Activated T-helper 1 cell treated with anti-CD3 and anti-CD28 coated beads, Interleukin-12 subunit alpha, Interleukin-12 subunit beta, Interleukin-2, Interleukin-4 antibody, amounts not matched to agents 30 ng/mL and 10 ng/mL and 1 ng/mL, durations not matched to agents 14 hours and 24 hours and 36 hours (primary cell): ENCODE measurements at places on chromosomes 4 and X. TPM values are rescaled to one million over a fixed set of nuclear protein-coding genes. Genes with fewer than 3 reads are reported as not detected.

DNA sequence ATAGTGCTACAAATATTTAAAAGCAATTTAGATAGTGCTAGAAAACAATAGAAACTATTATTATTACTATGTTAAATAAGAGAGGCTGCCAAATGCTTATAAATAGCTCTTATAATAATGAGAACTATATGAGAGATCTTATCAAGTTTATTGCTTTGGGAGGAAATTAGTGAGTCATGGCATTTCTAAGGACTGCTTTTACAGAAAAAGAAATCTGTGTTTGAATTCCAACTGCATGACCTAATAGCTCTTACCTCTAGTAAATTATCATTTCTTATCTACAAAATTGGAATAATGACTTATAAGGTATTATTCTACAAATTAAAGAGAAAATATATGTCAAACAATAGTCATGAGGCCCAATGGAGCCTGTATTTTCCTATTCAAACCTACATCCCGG, 177.2 kb downstream of the GABRG1 start:
- DNase-seq = no peak

The KIT gene
- 0.17 and 0.41 TPM in 2 replicates for total RNA-seq

The FGFBP1 gene
- not detected in 2 replicates for total RNA-seq

GRCh38 chrX:145292218-145292617, 44.9 kb downstream of the SPANXN1 start:
- no peak for DNase-seq

The SLC10A7 gene
- 23.3 and 26.5 TPM in 2 replicates for total RNA-seq

GRCh38 chr4:152997771-152998487, 61.8 kb downstream of the FHDC1 start:
- DNase-seq = no peak

DNA sequence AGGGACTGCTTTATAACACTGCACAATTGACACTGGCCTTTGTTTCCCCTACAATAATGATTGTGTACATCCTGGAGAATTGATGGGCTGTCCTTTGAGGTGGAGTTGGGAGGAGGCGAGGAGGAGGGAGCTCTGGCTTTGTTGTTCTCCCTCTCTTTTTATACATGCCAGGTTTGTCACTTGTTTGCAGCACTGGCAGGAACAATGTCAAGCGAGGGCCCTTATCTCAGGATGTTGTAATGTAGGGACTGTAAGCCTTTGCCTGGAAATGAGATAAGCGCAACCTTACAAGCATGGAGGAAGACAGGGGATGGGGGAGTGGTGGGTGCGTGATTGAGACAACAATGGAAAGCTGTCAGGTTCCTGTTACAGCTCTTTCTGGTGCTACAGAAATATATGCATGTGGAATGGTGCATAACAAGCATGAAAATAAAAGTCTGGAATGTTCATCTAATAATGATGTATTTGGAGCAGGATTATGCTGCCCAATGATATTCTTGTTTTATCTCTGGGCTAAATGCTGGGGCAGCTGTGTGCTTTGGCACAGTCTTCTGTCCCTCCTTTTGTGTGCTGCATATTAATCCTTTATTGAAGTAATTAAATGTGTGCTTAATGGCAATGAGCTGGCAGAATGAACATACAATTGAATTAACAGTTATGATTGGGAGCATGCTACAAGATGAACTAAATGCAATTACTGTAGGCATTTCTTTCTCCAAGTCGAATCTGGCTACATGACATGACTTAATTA, 294.4 kb downstream of the GPAT3 start:
- DNase-seq = no peak

DNA sequence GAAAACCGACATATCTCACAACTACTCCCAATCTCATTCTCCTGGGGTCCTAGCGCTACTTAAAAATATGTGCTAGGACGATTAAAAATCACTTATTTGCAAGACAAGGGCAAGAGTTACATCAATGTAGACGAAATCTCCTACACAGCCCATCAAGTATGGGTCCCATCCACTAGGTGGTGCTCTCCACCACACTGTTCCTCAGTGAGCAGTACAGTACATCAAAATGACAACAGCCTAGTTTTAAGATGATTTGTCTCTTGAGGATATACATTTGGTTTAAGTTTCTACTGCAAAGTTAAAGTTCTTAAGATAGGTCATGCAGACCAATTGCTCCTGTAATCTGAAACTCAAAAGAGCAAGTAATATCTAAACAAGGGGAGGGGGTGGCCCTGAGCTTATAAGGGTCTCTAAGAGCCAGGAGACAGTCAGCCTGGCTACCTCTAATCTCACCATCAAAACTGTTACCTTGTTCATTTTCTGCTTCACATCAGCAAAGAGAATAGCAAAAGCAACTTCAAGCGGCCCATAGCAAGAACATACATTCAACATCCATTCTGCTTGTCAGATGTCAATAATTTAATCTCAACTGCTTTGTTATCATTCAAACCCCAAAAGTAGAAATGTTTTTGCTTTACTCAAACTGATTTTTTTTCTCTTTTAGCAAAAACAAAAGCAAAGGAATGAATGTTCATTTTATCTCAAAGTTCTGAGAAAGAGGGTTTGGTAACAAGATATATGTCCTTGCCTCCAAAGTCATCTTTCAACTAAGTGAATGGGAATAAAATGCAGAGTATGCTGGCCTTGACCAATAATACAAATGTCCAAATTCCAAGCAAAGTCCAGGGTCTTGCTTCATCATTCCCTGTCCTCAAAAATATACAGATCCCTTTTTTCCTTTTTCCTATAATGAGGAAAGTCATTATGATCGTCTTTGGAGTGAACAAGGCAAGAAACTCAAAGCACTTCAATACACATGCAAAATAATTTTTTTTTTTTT, 53.1 kb downstream of the STX18 start:
- peak; percentile 51 for DNase-seq

DNA sequence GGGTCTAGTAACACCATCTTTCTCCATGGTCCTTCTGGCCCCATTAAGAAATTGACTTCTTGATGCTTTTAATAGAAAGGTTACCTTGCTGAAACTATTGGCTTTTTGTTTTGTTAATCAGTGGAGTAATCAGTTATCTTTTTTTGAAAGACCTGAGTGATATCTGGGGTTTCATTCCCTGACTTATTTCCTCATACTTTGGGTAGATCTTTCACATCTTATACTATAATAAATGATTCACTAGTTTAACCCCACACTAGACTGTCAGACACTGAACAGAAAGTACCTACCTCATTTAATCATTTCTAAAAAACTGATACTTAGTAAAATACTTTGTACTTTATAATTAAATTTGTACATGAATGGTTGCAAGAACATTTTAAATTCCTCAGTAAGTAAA, 1021.1 kb downstream of the STIM2 start:
- no peak for DNase-seq

The PGAM4 gene
- total RNA-seq = 0.39 and 0.47 TPM in 2 replicates

The UGT8 gene
- total RNA-seq = 0.07 TPM in 1 of 2 replicates, not detected in the other

DNA sequence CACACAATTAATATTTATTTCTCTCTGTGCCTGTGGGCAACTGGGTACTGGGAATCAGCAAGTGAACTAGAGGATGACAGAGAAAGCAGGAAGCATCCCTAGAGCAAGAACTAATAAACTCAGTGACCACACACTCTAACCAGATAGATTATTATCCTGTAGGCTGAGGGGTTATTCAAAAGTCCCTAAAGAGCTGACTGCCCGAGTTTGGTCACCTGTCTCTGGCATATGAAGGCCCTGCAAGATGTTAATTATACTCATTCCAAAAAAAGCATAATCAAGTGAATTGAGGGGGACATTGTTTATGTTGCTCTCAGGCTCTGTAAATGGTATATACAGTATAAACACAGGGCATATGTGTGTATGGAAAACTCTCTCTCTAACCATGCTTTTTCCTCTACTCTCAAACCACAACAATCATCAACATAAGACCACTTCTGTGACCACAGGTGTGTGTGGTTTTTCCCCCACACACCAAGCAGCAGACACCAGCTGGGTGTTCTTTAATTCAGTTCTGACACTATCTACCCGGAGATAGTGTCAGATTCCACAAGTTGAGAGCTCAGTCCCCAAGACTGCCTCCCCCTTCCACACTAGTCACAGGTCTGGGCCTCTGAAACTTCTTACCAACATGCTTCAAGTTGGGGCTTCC, 6.2 kb upstream of the HPSE start:
- DNase-seq = peak; percentile 48

The FANCB gene
- 17.0 and 18.8 TPM in 2 replicates for total RNA-seq

GRCh38 chrX:125262836-125263235, 56.8 kb upstream of the TEX13C start:
- no peak for DNase-seq

- no peak for DNase-seq
Observed at GRCh38 chr4:186628058-186628711, 72.8 kb upstream of the MTNR1A start.

The NELFA gene
- 52.9 and 55.4 TPM in 2 replicates for total RNA-seq

The GPM6B gene
- not detected in 2 replicates for total RNA-seq

DNA sequence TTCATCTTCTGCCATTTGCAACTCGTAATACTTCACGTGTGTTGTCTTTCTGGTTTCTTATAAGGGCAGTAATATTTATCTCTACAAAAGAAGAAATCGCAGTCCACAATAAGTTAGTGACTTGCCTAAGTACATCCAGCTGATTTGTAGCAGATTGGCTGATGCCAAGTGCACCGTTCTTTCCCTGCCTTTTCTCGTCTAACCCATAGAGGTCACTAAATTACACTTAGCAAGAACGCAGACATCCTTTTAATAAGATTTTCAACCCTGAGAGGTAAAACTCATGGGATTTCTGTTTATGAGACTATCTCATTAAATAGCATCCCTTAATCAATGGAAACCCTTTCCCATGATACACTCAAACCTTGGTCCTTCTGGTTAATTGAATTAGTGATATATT, 408.6 kb upstream of the ACTRT1 start:
- DNase-seq = no peak

DNA sequence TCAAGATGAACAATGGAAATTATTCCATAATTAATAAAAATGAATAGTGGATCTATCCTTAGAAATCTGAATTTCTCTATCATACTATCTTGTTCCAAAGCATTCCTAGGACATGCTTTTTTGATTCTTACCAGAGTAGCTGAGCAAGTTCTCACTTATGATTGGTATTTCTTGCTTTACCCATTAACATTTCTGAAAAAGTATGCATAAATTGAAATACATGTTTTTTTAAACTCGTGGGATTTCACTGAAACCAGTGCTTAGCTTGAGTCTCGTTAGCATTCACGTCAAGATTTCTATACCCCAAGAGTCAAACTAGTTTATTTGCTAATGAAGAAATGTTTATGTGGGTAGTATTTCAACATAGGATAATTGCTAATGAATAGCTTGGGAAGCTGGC, 89.0 kb downstream of the ELOVL6 start:
- DNase-seq = no peak

GRCh38 chr4:77714514-77714913, 104.7 kb downstream of the CNOT6L start:
- no peak for DNase-seq

GRCh38 chr4:180449395-180449956, 1793.7 kb upstream of the TENM3 start:
- DNase-seq = no peak

DNA sequence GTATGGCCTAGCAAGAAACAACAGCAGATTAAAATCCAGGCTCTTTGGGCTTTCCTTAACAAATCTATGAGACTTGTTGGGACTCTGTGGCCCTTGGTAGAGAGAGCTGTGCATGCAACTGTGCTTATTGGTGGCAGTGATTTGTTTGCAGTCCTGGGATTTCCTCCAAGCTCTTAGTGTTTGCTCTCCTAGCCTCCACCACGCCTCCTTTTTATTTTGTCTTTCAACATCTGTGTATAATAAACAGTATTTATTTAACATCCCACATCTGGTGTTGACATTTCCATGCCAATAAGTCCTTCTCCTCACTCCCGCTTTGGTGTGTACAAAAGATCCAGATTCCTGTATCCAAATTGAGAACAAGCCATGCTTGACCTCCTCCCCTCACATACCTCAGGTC, 3.1 kb downstream of the TNMD start:
- no peak for DNase-seq

GRCh38 chr4:74331252-74331651, 23.0 kb downstream of the EPGN start:
- no peak for DNase-seq

DNA sequence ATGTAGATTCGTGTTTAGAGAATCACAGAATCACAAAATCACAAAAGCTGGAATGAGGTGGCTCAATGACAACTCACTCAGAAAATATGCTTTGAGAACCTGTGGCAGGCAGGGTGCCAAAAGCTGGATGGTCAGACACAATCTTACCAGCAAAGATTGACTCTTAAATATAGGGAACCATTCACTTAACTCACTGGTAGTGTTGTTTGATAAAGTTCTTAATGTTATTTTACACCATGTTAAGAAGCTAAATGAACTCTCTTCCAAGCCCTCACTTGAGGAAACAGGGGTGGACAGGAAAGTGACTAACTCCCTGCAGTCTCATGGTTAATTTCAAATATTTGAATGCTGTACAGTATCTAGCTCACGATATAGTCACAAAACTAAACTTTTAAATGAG, 5.7 kb upstream of the SCOC start:
- DNase-seq = no peak

- no peak for DNase-seq
Observed at GRCh38 chrX:103151799-103152198, 58.9 kb upstream of the NXF3 start.

GRCh38 chr4:146835096-146835495, 110.6 kb downstream of the TTC29 start:
- DNase-seq = no peak

DNA sequence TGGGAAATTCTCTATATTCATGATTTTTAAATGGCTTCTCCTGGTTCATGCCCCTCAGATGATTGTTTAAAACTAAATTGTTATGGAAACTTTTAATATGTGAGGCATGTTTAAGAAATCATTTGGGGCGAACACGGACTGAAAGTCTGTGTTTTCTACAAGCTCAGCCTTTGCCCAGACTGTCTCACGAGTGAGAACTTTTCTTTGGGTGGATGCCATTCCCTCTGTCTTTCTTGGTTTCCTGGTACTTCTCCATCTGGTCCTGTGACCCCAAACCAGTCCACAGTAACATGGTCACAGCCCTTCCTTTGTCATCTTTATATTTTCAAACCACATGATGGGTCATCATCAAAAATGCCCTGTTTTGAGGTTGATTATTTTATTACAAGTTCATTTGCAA, 186.6 kb upstream of the GNPDA2 start:
- DNase-seq = no peak

The METTL14 gene
- total RNA-seq = 44.6 and 48.3 TPM in 2 replicates

The FDCSP gene
- not detected in 2 replicates for total RNA-seq

- no peak for DNase-seq
Observed at GRCh38 chr4:16116019-16116418, 32.2 kb upstream of the PROM1 start.

GRCh38 chr4:13653766-13654161, 26.2 kb upstream of the BOD1L1 start:
- DNase-seq = no peak
